ENCODE measurements at places on chromosomes 3 and 15. TPM values are rescaled to one million over a fixed set of nuclear protein-coding genes. Genes with fewer than 3 reads are reported as not detected.

THRB gene
- total RNA-seq: 0.81 TPM

MASP1 gene
- not detected for total RNA-seq

PAK6 gene
- 6.4 TPM for total RNA-seq

B3GNT5 gene
- total RNA-seq: 6.7 TPM

GFM1 gene
- total RNA-seq: 30.9 TPM

GOLGA8T gene
- total RNA-seq: not detected

PPP1R14D gene
- 2.5 TPM for total RNA-seq
